ENCODE measurements at places on chromosomes 1 and 21.

DNA sequence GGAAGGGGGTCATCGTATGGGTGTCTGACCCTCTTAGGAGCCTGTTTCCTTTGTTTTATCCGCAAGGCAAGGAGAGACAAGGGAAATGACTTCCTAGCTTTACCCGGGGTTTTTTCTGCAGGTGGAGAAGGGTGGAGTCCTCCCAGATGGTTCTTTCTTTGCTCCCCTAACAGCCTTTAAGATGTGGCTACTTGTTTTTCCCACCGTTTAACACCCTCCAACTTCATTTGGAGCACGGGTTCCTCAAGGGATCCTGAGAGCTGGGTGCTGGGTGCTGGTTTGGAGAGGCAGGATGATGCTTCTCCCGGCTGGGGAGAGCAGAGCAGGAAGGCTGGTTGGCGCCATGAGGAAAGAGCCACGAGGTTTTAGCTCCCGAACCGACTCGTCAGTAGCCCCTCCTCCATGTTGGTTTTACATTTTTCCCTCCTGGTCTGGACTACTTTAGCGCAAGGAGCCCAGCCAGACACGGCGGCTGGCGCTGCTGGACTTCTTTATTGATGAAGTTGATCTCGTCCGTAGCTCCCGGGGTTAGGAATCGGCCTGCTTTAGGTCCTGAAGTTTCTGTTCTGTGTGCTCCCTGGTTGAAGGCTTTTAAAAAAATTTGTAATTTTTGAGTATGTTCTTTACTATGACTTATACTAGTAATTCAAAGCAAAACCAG lies 1.4 kb downstream of the UCK2 start:
- DNase-seq: peak; percentile 68

DNA sequence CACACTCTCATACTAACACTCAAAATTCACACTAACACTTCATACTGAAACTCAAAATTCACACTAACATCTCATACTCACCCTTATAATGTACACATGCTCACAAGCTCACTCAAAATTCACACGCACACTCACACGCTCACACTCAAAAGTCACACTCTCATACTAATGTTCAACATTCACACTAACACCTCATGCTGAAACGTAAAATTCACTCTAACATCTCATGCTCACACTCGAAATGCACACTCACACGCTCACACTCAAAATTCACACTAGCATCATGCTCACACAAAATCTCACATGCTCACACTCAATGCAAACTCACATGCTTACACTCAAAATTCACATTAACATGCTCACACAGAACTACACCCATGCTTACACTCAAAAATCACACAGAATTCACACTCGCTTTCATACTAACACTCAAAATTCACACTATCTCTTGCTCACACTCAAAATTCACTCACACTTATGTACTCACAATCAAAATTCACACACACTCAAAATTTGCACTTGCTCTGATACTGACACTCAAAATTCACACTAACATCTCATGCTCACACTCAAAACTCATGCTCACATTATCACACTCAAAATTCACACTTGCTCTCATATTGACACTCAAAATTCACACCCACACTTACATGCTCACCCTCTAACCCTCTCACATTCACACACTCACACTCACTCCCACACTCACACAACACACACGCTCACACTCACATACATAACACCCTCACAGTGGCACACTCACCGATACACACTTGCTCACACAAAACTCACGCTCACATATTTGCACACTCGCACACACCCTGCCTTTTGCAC lies 264.4 kb upstream of the VAMP3 start:
- no peak for DNase-seq

DNA sequence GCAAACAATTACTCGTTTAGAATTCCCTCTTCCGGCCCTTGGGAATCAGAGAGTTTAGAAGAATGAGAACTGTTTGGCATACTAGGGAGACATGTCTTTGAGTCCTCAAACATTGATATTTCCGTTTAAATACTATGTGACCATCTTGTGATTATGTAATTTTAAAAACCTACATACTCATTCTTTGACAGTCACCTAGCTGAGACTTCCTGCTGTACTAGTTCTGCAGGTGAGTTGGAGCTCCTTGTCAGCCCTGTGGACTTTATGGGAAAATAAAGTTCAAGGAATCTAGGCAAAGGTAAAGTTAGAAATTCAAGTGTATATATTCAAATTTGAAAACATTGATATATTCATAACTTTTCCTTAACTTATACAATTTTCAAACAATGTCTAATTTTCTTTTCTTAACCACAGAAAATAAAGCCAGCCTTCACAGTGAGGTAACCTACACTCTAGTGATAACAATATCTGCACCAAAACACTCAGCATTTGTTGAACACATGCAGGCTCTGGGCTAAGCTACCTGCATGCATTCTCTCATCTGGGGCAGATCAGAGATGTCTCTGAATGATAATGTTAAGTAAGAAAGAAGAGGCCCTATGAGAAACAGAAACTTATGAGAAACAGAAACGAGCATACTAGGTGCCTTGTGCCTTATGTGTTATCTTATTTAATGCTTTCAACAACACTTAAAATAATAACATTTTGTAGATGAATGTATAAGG lies 67.0 kb upstream of the BACE2 start:
- DNase-seq: no peak

- DNase-seq: peak; percentile 49
These were observed 1.0 kb downstream of the ST6GALNAC5 start for GRCh38 chr1:76868154-76868882.

DNA sequence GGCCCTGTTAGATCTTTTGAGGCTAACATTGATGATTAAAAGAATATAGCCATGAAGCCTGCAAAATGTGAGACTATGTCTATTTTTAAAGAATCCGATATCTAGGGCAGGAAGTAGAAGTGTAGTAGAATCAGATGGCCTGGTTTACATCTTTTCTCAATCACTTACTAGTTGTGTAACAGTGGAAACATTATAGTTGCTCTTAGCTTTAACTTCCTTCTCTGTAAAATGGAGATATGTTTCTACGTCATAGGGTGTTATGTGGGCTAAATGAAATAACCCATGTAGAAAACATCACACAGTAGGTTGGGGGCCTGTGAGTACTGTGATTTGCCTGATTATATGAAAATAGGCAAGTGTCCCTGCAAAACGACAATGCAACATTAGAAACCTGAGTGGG lies 4.4 kb upstream of the IGFN1 start:
- DNase-seq: no peak

DNA sequence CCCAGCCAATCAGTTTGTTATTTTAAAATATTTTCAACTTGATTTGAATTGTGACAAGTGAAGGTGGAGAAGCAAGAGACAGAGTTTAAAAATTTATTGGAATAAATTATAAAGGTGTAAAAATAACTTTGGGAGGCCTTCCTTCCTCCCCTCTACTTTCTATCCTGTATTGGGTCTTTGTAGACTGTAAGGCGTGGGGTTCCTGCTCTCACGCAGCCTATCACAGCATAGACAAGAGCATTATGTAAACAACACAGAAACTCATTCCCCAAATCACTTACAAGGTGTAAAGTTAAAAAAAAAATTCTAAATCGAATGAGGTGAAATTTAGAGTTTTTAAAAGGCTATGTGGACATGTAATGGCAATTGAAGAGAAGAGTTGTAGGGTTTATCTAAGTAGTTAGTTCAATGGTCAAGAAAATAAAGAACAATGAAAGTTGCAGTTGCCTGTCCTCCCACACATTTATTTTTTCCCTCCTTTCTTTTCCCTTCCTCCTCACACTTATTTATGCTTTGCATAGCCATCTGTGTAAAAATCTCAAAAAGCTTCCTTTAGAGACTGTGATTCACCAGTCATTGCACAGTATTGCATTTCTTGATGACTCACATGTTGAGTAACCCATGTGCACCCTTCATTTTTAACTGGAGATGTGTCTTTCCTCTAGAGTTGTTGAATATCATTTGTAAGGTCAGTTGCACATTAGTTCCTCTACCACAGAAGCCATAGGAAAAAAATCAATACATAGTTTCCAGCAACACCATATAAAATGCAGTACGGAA lies 242.2 kb downstream of the PTPRC start:
- no peak for DNase-seq

DNA sequence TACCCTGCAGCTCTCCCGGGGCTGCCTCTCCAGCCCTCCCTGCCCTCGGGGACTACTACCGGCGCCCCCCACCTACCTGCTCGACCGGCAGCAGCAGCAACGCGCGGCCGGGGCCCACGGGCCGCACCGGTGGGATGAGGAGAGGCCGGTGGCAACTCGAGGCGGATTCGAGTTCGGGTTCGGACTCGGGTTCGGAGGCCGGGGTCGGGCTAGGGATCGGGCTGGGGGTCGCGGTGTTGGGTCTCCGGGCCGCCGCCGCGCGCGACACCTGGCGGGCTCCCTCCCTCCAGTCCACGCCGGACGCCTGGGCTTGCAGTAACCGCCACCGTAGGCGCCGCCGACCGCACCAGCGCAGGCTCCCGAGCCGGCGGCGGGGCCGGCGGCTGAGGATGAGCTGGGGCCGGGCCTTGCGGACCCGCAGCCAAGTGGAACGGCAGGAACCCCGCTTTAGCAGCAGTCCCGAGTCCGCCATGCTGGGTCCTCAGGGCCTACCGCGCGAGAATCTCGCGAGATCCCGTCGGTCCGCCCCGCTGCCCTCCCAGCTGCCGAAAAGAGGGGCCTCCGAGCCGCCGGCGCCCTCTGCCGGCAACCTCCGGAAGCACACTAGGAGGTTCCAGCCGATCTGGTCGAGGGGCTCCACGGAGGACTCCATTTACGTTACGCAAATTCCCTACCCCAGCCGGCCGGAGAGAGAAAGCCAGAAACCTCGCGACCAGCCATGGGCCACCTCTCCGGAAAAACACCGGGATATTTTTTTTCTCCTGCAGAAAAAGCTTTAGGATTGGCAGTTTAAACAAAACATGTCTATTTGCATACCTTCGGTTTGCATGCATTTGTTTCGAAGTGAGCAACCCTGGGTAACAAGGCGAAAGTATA lies at the start of gene NOL9:
NOL9 (minus strand) TSS at position 483 of the 876 bp plus-strand sequence; CDS start at position 472, 11 bp downstream.
- DNase-seq: peak; percentile 97

GRCh38 chr1:214349781-214350180 lies 68.8 kb downstream of the SMYD2 start:
- DNase-seq: no peak

DNA sequence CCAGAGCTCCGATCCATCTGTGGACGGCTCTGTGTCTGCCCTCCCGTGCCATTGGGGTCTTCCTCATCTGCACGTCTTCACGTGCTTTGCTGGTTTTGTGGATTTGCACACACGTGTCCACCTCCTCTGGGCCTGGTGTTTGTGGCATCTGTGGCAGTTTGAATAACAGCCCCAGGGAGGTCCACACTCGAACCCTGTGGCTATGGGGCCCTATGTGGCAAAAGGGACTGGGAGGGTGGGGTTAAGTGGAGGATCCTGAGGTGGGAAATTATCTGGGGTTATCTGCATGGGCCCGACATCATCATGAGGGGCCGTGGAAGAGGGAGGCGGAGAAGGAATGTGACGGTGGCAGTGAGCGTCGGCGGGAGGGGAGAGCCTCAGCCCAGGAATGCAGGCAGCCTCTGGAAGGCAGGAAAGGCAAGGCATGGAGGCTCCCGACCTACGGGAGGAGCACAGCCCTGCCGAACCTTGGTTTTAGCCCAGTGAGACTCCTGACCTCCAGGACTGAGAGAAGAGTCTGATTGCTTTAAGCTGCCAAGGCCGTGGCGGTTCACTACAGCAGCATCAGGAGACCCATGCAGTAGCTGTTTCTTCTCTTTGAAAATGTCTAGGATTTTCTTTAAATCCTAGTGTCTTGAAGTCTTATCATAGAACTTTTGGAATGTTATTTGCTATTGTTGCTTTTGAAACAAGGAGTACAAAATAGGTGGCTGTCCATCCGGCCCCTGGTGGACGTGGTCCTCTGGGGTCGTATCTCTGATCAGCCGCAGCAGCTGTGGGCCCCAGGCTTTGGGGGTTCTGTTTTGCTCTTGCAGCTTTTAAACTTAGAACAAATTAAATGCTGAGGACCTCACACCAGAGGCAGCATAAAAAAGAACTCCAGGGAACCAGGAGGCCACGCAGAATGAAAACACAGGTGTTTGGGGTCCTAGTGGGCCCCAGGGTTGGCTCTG lies 40.0 kb upstream of the LRRC3 start:
- no peak for DNase-seq

- DNase-seq: no peak
These were observed 14.9 kb downstream of the TBX19 start for GRCh38 chr1:168295411-168296114.

- DNase-seq: no peak
These were observed 89.7 kb downstream of the GTF2B start for GRCh38 chr1:88801575-88802208.

DNA sequence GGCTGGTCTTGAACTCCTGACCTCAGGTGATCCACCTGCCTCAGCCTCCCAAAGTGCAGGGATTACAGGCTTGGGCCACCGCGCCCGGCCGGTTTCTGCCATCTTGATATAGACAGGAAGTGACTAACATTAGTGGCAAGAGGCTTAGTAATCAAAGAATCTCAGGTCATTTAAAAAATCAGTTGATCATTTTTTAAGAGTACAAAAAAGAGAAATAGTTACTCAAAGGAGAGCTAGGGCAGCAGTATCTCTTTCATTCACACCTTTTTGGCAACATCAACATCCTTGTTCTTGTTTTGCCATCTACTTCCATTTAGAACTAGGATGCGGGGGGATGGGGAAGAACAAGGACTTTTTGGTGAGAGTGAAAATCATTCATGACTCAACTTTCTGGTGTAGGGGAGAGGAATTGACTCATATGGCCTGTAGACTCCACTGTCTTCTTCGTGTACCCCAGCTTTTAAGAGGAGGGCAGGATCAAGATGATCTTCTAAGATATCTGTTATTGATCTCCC lies 8.8 kb downstream of the FCRLB start:
- DNase-seq: no peak

- no peak for DNase-seq
These were observed 233.1 kb downstream of the PTPRU start for GRCh38 chr1:29469457-29469856.

GRCh38 chr1:8352471-8352845 lies 34.5 kb downstream of the SLC45A1 start:
- peak; percentile 16 for DNase-seq

- no peak for DNase-seq
These were observed 34.4 kb downstream of the NID1 start for GRCh38 chr1:236030534-236030933.

DNA sequence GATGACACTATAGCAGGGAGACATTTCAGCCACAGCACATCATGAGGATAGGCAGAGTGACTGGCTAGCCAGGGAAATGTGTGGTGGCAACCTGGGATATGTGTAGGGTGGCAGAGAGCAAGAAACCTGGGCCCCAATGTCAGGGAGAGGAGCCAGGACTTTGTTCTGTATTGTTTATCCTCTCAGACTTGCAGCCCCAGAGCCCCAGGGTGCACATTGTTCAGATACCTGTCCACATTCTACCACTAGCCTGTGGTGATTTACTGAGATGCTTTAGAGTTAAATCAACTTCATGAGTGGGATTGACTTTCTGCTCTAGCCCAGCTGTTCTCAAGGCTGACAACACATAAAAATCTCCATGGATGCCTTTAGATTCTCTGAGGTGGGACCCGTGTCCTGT lies 61.5 kb downstream of the MAB21L3 start:
- no peak for DNase-seq

- no peak for DNase-seq
These were observed 8.8 kb downstream of the ARID1A start for GRCh38 chr1:26704629-26705028.

GRCh38 chr1:8294170-8294697 lies 23.7 kb upstream of the SLC45A1 start:
- DNase-seq: no peak

GRCh38 chr1:76142771-76143540 lies 68.4 kb downstream of the ST6GALNAC3 start:
- DNase-seq: no peak

Measured in femur (tissue), 1 donor.